ENCODE measurements at places on chromosomes 7 and 10.

DNA sequence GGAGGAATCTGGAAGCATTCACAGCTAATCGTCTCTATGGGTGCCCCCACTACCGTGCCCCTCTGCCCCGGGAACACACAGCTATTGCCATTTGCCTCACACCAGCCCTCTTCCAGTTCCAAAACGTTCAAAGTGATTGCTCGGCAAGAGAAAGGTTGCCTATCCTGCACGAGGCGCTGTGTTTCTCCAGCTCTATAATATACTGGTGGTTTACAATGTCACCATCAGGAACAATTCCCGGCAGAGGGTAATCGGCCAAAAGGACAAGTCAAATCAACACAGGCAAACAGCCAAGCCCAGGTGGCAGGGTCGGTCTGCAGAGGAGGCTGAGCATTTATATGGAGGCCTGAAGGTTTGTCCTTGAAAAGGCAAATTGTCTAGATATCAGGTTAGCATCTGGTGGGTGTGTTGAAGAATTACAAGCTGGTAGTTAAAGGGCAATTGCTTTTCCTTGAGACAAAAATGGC, 29.2 kb upstream of the TNS3 start:
- no peak for DNase-seq

DNA sequence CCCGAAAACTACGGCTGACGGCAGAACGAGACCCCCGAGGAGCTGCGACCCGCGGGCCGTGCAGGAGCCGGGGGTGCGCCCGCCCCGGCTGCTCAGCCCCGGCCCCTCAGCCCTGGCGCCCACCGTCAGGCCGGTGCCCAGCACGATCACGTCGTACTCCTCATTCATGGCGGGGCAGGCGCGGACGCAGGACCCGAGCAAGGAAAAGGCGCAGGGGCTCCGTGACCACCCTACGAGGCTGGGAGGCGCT, 218 bp downstream of the GDI2 start:
- no peak for DNase-seq

GRCh38 chr10:77500754-77501151, 136.9 kb downstream of the KCNMA1 start:
- DNase-seq: peak; percentile 78

- DNase-seq: peak; percentile 45
These were observed 20.5 kb downstream of the DKK1 start for GRCh38 chr10:52334595-52334994.

- DNase-seq: no peak
These were observed 3.6 kb upstream of the ITGB8 start for GRCh38 chr7:20327055-20327454.

DNA sequence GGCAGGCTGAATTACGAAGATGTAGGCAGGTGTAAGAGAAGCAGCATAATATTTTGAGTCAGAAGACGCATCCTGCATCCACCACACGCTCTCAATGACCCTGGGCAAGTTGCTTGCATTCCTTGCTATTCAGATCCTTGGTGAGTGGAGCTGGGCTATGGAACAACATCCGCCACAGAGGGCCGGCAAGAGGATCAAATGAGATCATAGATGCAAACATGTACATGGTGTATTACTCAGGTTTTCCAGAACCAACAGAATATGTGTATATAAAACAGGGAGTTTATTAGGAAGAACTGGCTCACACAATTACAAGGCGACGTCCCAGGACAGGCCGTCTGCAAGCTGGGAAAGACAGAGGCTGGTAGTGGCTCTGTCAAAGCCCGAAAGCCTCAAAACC, 51.5 kb downstream of the ADAM12 start:
- DNase-seq: no peak

- peak; percentile 75 for DNase-seq
These were observed 11.7 kb downstream of the C1QL3 start for GRCh38 chr10:16509996-16510395.

DNA sequence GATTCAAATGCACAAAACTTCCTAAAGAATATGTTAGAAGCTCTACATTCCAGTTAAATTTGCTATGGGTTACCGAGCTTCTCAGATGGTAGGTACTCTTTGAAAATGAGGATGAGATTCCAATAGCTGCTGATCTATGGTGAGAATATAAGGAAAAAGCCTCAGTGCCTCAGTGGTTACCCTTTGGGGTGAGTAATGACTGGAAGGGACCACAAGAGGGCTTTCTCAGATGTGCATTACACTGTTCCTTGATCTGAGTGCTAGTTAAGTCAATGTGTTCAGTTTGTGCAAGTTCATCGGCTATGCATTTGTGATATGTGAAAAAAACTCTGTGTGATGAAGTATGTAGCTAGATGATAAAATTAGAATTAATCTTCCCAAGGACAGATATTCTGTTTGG, 3.5 kb downstream of the NRCAM start:
- DNase-seq: peak; percentile 20

- DNase-seq: no peak
These were observed 82.1 kb upstream of the IGFBP3 start for GRCh38 chr7:46003161-46003560.

DNA sequence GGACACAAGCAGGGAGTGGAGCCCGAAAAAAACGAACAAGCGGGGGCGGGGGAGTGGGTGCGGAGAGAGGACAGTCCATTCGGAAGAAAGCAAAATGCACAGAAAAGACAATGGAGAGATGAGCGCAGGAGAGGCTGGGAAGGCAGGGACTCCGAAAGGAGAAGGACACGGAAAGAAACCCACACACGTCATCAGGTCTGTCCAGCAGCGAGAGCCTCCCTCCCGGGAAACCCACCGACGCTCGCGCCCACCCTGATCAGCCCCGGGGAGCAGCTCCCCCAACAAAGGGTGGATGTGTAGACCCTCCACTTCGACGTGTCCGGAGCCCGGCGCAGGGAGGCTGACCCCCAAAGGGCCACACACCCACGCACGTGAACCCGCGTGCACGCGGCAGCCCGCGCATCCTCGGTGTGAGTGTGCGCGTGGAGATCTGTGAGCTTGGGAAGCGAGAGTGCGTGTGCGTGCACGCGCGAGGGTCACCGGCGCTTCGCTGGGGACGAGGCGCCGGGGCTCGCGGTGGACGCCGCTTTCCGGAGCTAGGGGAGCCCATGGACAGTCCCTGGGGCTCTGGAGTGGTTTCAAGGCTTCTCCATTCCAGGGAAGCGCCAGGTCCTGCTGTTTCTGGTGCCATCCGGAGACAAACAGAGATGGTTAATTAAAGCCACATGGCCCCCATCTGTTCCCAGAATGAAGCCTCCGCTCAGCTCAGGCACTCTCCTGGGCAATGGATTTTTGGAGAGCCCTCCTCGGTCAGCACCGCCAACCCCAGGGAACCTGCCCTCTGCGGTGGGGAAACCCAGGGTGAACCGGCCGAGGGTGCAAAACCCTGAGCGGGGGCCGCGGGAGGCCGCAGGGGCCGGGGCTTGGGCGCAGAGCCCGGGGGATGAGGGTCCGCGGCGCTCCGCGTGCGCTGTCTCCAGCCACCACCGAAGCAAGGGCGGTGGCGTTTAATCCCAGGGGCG, 916 bp downstream of the LAMB1 start:
- peak; percentile 85 for DNase-seq

- DNase-seq: no peak
These were observed 4.6 kb downstream of the H2BK1 start for GRCh38 chr7:151205730-151206129.

DNA sequence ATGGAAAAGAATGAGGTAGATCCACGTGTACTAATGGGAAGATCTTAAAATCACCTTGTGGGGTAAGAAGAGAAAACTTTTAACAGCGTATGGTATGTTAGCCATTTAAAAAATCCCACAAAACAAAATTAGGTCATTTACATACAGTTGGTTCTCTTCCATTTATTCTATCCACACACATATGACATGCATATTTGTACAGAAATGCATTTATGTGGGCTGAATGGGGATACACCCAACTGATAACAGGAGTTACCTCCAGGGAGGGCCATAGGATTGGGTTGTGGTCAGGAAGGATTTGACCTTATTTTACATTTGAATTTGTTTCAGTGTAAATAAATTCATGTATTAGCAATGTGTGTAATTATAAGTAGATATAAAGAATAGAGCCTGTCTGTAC, 71.5 kb downstream of the MCMBP start:
- DNase-seq: no peak

DNA sequence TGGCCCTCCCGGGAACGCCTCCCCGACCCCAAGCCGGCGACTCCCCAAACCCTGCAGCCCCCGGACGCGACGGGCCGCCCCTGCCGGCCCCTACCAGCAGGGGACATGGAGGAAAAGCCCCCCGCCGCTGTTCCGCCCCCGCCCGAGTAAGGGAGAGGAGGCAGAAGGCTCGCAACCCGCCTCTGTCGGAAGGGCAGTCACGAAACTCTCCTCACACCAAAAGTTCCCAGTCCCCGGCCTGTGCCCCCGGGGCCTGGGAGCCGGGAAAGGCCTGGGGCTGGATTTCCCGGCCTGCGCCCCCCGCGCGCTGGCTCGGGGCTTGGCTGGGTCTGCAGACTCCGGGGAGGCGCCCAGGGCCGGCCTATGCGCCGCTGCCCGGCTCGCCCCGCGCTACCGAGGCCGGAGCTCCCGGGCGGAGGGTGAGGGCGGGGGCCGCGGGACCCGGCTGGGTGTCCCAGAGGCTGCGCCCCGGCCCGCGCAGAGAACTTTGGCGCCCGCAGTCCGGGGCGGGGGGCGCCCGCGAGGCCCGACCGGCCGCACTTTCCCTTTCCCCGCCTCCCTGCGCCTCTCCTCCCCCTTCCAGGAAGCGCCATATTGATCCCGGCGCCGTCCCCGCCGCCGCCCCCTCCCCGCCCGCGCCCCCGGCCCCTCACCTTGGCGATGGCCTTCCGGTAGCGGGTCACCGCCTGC, 728 bp downstream of the PARD3 start:
- DNase-seq: peak; percentile 41
